T-cell (primary cell): ENCODE measurements at places on chromosomes 5 and 9.

DNA sequence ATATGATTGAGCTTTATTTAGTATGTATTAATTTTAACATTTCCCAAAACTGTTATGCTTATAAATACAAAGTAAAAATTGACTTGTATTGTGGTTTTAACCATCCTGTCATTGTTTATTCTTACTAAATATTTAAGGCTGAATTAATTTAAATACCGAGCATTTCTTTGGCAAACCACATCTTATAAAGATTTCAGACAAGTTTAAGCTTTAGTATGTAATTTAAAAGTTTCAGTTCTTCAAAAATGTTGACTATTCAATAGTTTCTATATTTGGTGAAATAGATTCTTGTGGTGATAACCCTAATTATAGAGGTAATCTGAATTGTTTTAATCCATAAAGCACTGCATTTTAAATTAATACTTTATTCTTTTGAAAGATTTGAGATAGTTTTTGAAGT lies 65.5 kb downstream of the CCNH start:
- no peak for DNase-seq

DNA sequence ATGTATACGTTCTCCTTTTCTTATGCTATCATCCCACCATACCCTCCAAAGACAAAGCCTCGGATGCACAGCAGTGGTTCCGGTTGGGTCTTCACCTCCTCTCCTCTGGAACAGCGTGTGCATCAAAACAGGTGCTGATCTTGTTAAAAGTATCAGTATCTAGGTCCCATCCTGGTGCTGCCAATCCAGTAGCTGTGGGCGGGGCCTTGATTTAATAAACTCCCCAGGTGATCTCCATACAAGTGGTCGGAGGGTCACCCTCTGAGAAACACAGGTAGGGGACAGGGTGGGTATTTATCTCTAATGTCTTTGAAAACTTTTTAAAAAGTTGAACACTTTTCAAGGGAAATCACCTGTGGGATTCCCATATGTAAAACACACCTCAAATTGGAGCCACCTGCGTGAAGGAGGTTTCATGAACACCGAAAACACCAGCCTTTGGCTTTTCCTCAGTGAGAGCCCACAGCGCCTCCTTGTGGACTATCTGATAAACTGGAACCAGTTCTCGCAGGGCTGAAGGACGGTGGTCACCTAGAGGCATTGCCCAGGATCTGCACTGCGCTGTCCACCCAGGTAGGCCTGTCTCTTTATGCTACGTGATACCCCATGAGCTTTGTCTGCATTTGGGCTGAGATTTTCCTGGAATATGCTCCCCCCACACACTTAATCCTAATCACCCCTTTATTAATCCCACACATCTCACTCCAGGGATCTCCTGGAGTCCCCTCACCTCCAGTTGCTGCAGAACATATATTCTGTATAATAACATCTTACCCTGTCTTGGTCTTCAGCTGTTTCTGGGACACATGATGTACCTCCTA lies 80.5 kb upstream of the EPB41L4B start:
- DNase-seq, result no peak

- no peak for DNase-seq
Measured at GRCh38 chr5:18802336-18802735, 1168.1 kb downstream of the TAF11L14 start.

DNA sequence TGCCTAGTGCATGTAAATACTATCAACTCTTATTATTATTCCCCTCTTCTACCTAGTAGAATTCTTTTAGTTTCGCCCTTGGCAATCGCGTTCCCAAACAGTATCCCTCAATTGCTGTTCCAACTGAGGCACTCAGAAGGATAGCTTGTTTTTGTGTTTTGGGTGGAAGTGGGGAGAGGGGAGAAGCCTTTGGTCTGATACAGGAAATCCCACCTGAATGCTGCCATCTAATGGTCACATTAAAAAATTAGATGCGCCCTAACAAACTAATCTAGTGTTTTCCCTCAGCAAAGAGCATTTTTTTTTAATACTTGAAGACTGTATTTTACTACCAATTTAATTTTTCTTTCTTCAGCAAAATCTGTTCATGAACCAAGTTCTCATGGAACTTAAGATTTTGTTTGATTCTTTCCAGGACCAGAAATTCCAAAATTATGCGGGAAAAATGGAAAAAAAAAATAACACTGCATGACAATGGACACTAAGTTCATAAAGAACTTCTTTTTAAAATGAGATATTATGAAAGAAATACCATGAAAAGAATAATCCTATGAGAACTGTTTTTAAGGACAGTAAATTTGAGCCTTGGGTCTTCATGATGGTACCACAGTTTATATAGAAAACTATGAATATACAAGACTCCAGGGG lies 22.2 kb upstream of the GLDC start:
- no peak for DNase-seq

GRCh38 chr5:104793031-104793754 lies 1230.6 kb upstream of the NUDT12 start:
- no peak for DNase-seq

GRCh38 chr5:79001471-79001870 lies 16.4 kb upstream of the ARSB start:
- no peak for DNase-seq

DNA sequence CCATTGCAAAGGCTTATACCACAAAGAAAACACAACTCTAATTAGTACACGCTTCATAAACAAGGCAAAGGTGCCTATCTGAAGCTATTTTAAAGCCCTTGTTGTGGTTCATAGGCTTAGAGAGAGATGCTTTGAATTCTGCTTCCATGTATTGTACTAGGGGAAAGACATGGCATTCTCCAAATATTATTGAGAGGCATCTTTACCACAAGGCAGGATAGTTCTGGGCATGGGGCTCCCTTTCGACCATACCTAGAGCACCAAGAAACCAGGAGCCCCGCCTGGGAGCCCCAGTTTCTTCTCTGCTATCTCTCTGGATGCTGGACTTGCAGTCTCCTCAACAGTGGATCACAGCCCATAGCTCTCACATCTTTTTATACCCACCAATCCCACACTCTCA lies 93.7 kb downstream of the NFIB start:
- no peak for DNase-seq

DNA sequence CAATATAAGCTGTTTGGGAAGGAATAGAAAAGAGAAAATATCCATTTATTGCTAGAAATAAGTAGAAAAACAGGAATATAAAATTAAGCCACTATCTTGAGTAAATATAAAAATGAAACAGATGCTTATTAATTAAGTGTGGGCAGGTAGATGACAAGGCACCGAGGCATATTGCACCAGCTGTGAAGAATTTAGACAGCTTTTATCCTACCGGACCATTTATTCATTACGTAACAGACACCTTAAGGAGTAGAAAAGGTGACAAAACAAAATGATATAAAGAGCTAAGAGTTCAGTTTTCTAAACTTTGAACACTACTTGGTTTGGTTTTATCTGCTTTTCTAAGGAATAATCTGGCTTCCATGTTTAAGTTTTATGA lies 404.1 kb downstream of the PTPRD start:
- DNase-seq, result no peak

DNA sequence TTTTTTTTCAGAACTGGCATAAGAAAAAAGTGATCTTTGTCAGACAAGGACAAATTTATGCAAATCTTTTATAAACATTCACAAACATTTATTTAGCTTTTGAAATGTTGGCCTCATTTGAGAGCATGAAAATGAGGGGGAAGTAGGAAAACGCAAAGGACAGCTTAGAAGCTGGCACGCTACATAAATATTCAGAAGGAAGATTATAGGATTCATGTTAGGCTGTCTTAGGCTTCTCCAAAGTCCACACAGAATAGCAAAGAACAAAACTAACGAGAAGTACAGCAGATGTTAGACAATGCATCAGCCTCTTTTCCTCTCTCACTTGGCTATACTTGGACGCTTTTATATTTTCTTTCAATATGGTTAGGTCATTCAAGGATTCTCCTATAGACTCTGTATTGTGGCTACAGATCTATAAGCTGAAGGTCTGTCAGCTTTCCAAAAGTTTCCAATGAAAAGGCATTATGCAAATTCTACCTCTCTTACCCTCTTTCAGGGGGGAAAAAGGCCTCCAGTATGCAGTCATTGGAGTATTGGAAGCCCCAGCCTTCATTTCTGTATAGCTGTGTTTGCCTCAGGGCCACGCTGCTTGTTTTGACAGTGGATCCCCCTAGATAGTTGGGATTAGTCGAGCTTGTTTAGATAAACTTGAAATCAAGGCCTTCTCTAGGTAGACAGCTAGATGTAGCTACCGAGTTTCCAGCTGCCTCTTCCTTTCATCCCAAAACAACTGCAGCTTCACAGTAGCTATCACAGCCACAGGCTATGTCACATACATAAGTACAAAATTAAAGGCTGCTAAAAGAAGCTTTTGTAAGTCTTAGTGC lies 153.0 kb downstream of the DENND1A start:
- DNase-seq, result no peak

GRCh38 chr5:176822041-176822792 lies 11.9 kb downstream of the UNC5A start:
- DNase-seq, result no peak

DNA sequence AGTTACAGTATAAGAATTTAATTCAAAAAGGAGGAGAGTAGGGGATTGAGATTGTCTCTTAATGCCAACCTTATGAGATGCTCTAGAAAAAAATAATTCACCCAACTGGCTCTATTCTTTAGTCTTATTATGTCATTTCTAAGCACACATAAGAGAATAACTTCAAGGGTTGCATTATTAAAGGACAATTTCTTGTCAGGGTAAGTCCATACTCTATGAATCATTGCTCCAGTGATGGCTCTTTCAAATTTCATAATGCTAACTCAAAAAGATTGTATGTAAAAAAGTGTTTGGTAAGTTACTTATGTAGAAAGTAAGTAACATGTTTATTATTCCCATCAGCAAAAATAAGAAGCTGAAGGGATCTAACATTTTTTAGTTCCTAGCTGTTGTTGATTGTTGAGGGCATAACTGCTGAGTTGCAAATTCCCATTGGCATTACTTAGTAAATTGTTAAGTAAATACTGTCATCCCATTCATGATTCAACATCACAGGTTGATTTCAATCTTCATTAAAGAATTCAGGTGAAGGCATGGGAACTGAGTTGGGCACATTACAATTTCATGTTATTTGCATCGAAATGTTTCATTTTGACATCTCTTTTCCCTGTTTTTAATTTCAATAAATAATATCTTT lies 28.6 kb downstream of the ALDH1A1 start:
- DNase-seq, result no peak

DNA sequence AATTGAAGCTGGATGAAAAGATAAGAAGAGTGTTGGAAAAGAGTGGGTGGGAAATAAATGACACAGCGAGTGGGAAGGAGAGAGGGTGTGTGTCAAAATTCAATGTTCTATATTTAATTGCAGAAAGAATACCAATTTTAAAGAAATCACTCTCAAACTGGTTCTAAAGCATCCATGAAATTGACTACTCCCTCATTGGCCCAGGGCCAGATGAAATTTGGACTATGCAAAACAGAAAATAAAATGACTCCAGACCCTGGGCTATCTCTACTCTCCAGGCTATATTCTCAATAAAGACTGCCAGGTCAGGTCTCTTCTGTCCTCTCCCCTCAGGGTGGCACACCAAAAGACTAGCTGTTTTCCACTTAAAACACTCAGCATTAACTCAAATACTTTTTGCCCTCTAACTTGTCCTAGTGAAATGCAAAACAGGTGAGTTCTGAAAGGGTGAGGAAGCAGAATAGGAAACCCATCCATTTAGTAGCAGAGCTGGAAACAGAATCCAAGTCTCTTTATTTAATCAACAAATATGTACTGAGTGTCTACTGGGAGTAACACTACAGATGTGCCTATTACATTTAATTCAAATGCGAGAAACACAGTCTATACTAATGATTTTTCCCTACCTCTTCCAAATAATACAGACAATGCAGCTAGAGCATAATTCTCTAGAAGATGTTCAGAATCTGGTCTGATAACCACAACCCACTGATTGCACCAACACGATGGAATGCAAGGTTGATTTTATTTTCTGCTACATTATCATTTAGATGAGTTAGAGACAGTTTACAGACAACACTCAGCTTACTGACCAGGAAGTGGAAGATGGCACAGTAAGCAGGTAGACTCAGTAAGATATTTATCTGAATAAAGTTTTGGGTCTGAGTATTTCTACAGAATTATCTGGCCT lies 42.1 kb downstream of the EFCAB9 start:
- no peak for DNase-seq

DNA sequence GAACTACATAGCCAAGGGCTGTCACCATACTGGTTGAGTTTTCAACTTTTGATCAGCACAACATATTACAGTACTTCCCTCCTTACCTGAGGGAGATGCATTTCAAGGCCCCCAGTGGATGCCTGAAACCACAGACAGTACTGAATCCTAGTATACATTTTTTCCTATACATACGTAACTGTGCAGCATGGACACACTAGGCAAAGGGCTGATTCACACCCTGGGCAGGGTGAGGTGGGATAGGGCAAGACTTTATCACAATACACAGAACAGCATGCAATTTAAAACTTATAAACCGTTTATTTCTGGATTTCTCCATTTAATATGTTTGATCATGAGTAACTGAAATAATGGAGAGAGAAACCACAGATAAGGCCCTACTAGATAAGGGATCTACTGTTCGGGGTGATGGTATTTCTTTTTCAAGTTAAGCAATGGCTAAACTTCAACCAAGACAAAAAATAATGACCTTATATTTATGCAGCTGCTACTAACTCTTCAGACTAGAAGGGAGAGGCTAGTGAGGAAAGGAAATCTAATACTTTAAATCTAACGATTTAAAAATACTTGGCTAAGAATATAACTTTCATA lies 186.9 kb upstream of the GNA14 start:
- no peak for DNase-seq

DNA sequence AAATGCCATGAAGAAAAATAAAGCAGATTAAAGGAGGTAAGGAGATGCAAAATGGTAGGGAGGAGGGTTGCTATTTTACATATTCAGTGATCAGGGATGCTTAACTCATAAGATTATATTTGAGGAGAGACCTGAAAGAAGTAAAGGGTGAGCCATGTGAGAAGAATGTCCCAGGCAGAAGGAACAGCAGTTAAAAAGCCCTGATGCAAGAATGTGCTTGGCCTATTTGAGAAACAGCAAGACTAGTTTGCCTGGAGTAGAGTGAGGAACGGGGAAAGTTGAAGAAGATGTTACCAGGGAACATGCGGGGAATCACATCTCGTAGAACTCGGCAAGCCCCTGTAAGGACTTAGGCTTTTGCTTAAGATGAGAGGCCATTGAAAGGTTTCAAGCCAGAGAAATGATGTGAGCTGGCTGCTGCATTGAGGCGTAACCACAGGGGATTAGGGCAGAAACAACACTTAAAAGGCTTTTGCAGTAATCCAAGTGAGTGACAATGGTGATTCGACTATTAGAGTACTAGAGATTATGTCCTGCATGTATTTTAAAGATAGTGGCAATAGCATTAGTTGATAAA lies 198.7 kb downstream of the VPS13A start:
- DNase-seq, result no peak

GRCh38 chr9:92191801-92192200 lies 76.6 kb upstream of the SPTLC1 start:
- no peak for DNase-seq

- no peak for DNase-seq
Measured at GRCh38 chr5:24497591-24498157, 147.1 kb downstream of the CDH10 start.
